ENCODE measurements at places on chromosomes 12 and 14. TPM values are rescaled to one million over a fixed set of nuclear protein-coding genes. Genes with fewer than 3 reads are reported as not detected.

GRCh38 chr12:85448031-85448430 lies 168.0 kb downstream of the ALX1 start:
- no peak for DNase-seq

GRCh38 chr12:88634008-88634407 lies 53.7 kb upstream of the KITLG start:
- no peak for DNase-seq

SPTLC2 gene
- 31.9 TPM for total RNA-seq

GRCh38 chr12:124833693-124834122 lies 30.0 kb downstream of the SCARB1 start:
- no peak for DNase-seq

HOXC5 gene
- not detected for total RNA-seq

- DNase-seq, result no peak
Measured at GRCh38 chr12:49762468-49762847, 21.1 kb downstream of the TMBIM6 start.

- peak; percentile 25 for DNase-seq
Measured at GRCh38 chr14:72699852-72700257, 194.0 kb downstream of the DPF3 start.

DNA sequence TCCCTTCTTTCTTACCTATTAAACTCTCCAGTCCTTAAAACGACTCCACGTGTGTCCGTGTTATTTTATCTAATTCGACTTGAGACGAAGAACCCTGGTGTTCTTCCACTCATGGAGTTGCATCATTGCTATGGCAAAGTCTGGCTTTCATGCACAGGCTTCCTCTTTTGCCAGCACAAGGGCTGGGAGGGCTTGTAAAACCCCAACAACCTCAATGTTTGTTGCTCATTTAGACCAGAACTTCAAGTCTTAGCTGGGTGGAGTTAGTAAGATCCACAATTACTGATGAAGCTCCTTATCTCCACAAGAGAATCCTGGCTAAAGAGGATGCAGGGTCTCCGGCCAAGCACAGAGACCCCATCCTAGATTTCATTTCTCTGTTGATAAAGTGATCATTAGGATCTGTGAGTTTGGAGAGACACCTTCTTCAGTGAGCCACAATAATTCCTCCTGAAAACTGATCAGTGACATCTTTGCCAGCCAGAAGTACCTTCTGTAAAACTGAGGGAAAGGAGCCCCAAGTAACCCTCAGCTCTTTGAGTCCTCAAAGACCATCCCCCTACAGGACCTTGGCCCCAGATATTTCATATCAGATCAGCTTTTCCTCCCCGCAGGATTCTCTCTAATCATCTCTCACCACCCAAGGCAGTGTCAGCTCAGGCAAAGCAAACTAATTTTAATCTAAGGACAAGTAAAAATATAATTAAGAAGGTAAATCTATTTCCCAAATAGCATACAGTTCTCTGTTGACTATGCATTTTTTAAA lies 514.6 kb downstream of the FUT8 start:
- no peak for DNase-seq

GRCh38 chr12:49322367-49322707 lies 718 bp upstream of the TROAP start:
- no peak for DNase-seq

DNA sequence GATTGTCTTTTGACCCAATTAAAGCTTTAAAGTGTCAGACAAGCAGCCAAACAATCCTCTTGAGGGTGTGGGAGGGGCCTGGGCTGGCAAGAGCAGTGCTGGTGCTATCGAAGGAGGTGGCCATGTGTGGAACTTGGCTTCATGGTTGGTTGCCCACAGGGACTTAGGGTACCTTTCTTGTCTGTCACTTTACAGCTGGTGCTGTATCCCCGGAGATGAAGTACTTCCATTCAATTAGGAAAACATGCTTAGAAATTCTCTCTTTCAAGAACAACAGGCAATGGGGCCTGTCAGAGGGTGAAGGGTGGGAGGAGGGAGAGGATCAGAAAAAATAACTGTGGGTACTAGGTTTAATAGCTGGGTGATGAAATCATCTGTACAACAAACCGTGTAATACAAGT lies 86.5 kb downstream of the DAAM1 start:
- DNase-seq, result peak; percentile 63

DNA sequence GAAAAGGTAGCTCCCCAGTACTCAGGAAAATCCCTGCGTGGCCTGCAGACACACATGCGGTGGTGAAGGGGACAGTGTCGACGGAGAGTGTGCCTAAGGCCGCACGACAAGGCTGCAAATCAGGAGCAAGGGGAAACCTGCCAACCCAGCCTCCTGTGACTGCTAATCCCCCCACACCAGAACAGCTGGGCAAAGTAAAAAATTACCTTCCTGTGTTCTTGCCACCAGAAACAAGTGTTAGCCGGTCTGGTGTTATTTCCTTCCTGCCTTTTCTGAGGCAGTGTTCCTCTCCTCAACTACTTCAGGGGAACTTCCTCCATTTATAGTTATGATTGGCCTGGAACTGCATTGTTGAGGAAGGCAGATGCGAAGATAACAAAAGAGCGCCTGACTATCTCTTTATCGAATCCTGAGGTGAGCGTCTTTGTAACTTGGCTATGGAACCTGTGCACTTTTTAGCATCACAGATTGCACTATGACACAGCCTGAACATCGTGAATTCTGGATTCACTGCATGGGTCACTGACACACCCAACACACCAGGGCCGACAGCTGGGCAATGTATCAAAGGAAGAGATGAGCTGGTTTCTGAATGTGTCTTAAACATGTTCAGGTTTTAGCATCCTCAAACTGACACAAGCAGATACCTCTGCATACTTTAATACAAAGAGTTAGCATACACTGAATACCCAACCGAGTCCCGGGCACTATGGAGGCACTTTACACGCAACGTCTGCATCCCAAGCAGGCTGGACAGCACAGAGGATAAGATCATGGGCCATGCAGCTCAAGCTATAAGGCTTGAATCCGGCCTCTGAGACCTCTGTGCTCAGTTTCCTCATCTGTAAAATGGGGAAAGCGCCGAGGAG lies 28.9 kb downstream of the SLC15A4 start:
- DNase-seq, result no peak

DNA sequence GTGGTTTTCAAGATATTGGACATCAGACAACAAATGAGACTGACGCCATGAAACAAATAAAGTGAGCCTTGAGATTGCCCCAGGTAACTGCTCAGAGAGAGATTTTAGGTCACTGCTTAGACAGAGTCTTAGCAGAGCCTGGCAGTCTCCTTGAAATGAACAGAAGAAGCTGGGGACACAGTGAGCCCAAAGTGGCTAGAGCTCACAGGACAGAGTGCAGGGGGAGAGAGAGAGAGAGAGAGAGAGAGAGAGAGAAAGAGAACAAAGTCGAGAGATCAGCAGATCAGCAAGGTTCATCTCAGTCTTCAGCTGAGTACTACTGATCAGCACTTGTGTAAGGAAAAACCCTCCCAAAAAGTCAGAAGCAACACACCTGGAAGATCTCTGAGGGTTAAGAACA lies 147.4 kb downstream of the RMST start:
- no peak for DNase-seq

DNA sequence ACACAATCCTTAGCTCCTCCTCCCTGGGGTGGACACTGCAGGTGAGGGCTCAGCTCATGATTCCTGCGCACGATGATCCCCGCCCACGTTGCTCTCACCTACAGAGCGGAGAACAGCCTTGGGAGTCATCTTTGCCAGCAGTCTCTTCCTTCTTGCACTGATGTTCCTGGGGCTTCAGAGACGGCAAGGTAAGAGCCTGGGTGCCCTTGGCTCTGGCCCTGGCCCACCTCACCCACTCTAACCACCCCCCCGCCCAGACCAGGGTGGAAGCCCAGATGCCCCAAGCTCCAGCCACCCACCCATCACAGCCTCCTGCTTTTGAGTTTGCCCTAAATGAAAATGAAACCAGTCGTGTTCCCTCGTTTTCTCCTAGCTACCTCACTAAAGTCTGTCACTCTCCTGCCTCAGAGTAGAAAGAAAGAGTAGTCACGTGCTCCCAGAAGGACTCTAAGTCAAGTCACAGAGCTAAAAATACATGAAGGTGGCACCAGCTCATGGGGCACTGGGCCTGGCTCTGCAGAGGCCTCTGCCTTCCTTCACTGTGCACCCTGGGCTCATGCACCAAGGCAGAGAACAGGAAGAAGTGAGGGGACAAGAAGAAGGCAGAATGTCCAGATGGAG lies 9.0 kb downstream of the TAPBPL start:
- no peak for DNase-seq

DNA sequence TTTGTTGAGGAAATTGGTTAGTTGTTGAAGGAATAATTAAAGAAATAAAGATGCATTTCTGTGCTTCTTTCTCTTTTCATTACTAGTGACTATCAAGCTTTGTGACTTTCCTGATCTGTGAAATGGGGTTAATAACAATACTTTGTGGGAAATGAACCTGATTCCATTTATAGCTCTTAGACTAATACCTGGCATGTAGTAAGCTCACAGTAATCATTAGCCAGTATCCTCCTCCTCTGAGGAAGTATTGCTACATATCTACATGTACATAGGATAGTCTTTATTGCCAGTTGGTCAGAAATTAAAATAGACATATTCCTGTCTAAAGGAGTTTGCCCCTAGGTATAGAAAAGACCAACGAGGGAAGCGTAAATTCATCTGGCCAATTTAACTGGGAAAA lies 1.8 kb upstream of the CCDC198 start:
- no peak for DNase-seq

DNA sequence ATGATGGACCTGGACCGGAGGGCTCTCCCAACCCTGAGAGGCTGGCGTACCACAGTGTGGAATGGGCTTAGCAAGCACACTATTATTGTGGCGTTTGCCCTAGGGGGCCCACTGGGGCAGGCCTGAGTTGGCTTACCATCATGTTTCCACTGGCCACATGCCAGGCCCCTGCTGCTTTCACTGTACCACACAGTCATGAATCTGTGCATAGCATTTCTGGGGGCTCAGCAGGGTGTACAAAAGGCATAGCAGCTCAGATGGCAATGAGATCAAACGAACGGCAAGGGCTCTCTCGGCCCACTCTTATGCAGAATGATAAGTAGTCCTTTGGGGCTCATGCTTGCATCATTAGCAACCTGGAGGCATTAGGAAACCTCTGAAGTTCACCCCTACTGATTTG lies 137.0 kb upstream of the HIF1A start:
- DNase-seq, result no peak
